Activated CD4-positive, alpha-beta T cell treated with anti-CD3 and anti-CD28 coated beads for 4 hours (primary cell): ENCODE measurements at places on chromosomes 4 and X.

- no peak for DNase-seq
Measured at GRCh38 chr4:181566490-181566889, 676.7 kb upstream of the TENM3 start.

- no peak for DNase-seq
Measured at GRCh38 chr4:100569196-100569595, 51.4 kb upstream of the EMCN start.

DNA sequence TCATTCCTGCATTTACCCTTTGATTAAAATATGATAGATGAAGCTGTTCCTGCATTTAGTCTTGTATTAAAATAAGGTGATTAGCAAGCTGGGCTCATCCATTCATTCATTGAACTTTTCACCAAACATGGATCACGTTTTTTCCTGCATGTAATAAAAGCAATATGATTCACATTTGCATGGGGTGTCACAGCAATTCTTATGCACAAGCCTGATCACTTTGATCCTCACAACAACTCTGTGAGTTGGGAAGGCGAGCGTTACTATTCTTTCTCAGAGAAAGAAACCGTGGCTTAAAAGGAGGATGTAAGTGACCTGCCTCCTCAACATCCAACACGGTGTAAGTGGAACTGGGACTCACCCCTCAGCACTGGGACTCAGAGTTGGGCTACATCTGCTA, 20.0 kb downstream of the CHRNA9 start:
- no peak for DNase-seq

- DNase-seq, result no peak
Measured at GRCh38 chr4:184851200-184851541, 25.4 kb upstream of the ACSL1 start.

- DNase-seq, result no peak
Measured at GRCh38 chr4:113781439-113782040, 20.0 kb upstream of the CAMK2D start.

GRCh38 chrX:32448320-32448719, 763.0 kb downstream of the DMD start:
- no peak for DNase-seq

DNA sequence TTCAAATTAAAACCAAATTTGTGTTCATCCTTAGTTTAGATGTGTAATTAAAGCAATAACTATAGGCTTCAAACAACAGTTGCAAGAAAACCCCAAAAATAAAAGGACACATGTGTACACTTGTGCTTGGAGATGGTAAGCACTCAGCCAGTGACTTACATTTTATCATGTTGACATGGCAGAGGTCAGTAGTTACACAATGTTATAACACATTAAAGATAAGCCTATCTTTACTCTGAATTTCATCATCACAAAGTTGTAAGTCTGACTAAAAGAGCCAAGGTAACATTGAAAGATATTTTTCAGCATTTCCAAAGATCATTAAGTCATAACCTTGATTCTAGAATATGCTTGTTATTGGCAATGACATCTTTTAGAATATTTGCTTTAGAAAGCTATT, 98.5 kb upstream of the PNPLA4 start:
- no peak for DNase-seq

DNA sequence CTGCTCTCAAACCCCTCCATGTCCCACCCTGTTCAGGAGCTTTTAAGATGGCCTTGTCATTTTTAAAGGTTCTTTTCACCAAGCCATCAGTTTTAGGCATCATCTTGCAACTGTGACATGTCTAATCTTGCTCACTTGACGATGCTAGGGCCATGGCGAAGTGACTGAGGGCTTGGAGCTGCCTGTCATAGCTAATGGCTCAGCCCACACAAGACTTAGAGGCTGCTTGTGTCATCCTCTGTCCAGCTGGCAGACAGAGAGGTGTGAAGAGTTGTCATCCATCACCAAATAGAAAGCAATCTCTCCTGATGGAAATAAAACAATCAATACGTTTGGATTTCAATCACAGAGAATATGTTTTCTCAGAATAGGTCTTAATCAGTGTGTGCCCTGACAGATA, 194.9 kb downstream of the HS6ST2 start:
- DNase-seq, result no peak

DNA sequence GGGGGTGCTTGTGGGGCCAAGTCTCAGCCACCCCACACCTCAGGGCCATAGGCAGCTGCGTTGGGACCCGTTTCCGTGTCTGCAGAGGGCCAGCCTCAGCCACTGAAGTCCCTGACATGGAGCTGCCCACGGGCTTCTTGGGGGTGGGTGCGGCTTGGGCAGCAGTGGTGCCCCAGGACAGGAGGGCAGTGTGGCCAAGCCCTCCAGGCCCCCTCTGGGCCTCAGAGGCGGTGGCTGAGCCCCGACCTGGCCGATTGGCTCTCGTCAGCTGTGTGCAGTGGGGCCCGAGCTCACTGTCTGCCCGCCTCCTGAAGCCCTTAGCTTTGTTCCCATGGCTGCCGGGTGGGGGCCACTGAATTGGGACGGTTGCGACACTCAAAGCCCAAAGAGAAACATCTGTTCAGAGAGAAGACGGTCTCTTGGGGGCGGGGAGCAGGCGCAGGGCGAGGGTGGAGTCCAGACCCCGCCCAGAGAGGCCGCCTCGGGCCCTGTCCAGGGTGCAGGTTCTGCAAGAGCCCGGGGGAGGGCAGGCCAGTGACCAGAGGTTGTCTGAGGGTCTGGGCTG, 9.1 kb downstream of the FGFR3 start:
- no peak for DNase-seq

- no peak for DNase-seq
Measured at GRCh38 chr4:164312671-164313070, 441.3 kb upstream of the SMIM31 start.

- DNase-seq, result no peak
Measured at GRCh38 chr4:108744307-108744706, 18.5 kb downstream of the ETNPPL start.

GRCh38 chr4:5164221-5164912, 113.1 kb downstream of the STK32B start:
- DNase-seq, result no peak

DNA sequence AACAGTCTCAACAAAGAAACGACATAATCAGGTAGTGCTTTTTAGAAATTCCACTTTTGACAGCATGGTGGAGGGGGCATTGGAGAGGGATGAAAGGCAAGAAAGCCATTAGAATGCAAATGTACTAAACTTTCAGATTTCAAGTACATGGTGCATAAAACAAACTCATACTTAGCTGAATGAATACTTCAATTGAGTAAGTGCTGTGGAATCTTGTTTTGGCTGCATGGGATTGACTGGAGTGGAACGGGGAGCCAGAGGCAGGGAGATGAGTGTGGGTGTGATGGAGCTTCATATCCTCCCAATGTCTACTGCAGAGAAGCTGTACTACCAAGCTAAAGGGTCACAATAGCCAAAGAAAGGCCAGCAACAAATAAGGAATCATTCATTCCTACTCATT, 52.4 kb downstream of the USP46 start:
- DNase-seq, result no peak

GRCh38 chrX:153609917-153610835, 11.2 kb upstream of the CCNQ start:
- peak; percentile 77 for DNase-seq

- DNase-seq, result no peak
Measured at GRCh38 chrX:124274438-124275181, 57.9 kb upstream of the TEX13D start.

DNA sequence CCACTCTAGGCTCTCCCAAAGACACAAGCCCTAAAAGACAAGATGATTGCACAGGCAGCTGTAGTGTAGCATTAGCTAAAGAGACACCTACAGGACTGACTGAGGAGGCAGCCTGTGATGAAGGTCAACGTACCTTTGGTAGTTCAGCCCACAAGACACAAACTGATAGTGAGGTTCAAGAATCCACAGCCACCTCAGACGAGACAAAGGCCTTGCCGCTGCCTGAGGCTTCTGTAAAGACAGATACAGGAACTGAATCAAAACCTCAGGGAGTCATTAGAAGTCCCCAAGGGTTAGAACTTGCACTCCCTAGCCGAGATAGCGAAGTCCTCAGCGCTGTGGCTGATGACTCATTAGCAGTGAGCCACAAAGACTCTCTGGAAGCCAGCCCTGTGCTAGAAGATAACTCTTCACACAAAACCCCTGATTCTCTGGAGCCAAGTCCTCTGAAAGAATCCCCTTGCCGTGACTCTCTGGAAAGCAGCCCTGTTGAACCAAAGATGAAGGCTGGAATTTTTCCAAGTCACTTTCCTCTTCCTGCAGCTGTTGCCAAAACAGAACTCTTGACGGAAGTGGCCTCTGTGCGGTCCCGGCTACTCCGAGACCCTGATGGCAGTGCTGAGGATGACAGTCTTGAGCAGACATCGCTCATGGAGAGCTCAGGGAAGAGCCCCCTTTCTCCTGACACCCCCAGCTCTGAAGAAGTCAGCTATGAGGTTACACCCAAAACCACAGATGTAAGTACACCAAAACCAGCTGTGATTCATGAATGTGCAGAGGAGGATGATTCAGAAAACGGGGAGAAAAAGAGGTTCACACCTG, 306.3 kb downstream of the ANK2 start:
- DNase-seq, result peak; percentile 68
